Smooth muscle cell of the pulmonary artery (primary cell): ENCODE measurements at places on chromosomes 5 and 9. TPM values are rescaled to one million over a fixed set of nuclear protein-coding genes. Genes with fewer than 3 reads are reported as not detected.

Gene PCDHB4
- total RNA-seq = 0.20 and 0.59 TPM in 2 replicates

Gene CD74
- 1.3 and 3.9 TPM in 2 replicates for total RNA-seq

Gene PCDHGB5
- 34.3 and 47.0 TPM in 2 replicates for total RNA-seq

Gene CD274
- 4.8 and 8.8 TPM in 2 replicates for total RNA-seq

Gene PTRH1
- total RNA-seq = 10.7 and 17.3 TPM in 2 replicates

Gene CFAP90
- not detected in 2 replicates for total RNA-seq
